ENCODE measurements at places on chromosomes 1 and 21.

GRCh38 chr1:234675572-234675971 is 65.6 kb upstream of the IRF2BP2 start:
- no peak for DNase-seq

DNA sequence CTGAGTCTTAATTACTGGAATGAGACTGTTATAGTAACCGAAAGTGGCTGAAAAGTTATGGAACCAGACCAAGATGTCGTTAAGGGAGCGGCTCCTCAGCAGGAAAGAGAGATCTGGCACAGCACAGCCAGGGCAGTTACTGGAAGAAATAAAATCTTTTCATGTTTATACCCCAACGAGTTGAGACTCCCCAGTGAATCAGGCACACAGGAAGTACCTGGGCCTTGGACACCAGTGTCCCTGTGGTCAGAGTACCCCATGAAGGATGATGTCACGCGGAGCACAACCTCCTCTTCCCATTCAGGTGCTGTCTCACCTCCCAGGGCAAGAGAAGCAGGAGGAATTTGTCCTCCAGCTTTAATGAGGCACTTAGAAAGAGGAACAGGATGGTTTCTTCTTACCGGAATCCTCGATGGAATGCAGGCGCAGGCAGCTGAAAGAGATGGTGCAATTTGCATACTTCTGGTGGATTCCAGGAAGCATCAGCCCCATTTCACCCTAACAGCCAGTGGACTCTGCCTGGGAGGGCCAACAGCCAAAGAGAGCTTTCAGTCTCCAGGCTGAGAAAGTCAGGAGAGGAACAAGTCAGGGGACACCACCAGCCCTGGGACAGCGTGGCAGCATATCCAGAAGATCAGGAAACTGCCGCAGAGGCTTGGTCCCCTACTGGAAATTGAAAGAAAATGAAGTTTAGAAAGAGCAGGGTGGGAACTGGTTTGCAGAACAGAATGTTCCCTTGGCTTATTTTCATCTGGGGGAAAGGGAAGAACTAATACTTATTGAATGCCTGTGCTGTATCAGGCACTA is 35.9 kb upstream of the CTTNBP2NL start:
- peak; percentile 58 for DNase-seq

DNA sequence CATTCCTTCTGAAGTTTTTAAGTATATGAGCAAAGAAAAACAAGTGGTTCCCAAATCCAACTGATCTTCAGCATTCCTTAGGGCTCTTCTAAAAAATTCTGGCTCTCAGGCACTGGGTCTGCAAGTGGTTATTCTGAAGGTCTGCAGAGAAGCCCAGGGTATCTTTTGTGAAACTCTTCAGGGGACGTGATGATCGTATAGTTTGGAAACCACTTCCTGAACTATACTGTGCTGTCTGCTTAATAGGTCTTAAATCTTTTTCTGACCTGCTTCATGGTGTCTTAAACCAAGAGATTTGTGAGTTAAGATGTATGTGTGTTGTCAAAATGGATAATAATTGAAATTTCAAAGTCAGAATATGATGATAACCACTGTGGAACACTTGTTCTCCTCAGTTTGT is 115.5 kb downstream of the LHX9 start:
- DNase-seq: no peak

- DNase-seq: no peak
Measured at GRCh38 chr1:209455661-209456358, 127.7 kb upstream of the CAMK1G start.

Data from kidney tubule cell (primary cell).